ENCODE measurements at places on chromosomes 5 and 9. TPM values are rescaled to one million over a fixed set of nuclear protein-coding genes. Genes with fewer than 3 reads are reported as not detected.

GRCh38 chr9:112032743-112033142, 136.1 kb downstream of the UGCG start:
- peak; percentile 52 for DNase-seq

DNA sequence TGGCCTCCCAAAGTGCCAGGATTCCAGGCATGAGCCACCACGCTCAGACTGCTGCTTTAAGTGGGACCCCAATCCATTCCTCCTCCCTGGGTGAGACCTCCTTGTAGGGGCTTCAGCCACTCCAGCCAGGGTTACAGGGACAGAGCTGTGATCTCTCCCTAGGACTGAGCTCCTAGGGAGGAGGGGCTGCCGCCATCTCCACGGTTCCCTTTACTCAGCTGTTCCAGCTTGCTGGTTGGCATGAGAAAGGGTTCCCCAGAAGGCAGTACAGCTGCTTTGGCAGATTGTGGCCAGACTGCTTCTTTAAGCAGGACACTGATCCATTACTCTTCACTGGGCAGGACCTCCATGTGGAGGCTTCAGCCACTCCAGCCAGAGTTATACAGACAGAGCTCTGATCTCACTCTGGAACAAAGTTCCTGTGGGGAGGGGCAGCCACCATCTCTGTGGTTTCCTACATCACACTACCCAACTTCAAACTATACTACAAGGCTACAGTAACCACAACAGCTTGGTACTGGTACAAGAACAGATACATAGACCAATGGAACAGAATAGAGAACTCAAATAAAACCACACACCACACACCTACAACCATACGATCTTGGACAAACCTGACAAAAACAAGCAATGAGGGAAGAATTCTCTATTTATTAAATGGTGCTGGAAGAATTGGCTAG, 7.2 kb downstream of the INSL6 start:
- no peak for DNase-seq

DNA sequence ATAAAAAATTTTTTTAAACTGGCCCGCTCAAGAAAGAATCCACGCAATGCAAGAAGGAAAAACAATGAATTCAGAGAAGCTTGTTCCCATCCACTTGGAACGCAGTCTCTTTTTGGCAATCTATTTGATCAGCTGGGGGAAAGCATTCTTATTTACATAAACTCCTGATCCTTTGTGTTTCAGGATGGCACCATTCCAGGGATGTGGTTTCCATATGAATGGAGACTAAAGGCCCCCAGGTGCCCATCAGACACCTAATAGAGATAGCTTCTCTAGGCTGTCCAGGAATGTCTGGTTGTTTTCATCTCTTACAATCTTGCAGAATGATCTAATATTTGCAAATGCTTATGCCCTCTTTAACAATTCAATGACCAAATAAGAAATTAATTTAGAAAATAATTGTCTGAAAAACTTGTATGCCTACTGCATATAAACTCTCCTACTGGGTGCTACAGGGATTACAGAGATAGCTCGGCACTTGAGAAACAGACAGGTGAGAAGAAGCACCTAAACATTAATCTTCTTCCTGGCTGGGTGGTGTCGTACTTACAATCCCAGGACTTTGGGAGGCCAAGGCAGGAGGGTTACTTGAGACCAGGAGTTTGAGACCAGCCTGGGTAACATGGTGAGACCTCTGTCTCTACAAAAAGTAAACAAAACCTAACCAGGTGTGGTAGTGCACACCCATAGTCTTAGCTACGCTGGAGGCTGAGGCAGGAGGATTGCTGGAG, 3.0 kb upstream of the RASGRF2 start:
- DNase-seq, result no peak

- peak; percentile 20 for DNase-seq
Measured at GRCh38 chr9:86275962-86276361, 6.4 kb downstream of the ISCA1 start.

- DNase-seq, result no peak
Measured at GRCh38 chr5:147404706-147405105, 105.2 kb downstream of the DPYSL3 start.

- DNase-seq, result no peak
Measured at GRCh38 chr9:128689293-128689774, 312 bp downstream of the SET start.

DNA sequence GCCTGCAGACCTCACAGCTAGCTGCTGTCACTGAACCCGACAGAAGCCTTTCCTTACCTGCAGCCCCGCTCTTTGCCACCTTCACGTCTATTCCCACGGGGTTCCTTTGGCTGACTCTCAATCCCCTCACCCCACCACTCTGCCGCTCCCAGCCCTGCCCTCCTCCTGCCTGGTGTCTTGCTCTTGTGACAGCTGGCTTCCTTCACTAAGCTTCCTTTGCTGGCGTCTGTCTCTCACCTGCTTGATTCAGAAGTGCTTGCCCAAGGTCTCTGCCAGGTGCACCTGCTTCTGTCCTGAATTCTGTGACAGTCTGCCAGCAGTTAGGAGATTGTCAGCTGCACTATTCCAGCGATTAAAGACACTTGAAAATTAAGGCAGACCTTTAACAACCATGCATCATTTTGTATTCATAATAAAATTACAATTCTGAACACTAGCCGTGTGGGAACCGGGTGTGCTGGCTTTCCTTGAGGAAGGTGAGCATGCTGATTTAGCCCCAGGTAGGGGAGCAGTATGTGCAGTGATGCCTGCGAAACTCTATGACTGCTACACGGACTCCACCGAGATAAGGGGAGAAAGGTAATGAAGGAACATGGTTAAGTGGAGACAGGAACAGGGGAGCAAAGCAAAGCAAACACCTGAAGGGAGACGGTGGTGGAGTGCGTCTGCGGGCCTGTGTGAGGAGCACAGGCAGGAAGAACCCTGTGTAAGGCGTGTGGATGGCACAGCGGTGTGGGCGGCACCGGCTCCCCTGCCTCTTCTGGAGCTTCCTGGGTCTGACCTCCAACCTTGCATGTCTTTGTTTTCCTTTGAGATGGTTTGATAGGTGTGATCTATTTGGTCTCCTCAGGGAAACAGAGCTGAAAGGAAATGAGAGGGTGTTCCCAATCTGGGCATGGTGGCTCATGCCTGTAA, 80.1 kb upstream of the CACNA1B start:
- no peak for DNase-seq

DNA sequence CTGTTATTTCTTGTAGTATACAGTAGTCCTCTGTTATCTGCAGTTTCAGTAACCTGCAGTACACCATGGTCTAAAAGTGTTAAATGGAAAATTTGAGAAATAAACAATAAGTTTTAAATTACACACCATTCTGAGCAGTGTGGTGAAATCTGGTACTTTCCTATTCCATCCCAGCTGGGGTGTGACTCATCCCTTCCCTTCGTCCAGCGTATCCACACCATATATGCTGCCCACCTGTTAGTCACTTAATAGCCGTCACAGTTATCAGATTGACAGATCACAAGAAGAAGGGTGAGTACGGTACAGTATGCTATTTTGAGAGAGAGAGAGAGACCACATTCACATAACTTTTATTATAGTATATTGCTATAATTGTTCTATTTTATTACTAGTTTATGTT, 28.9 kb downstream of the FAM151B start:
- peak; percentile 80 for DNase-seq

GRCh38 chr5:120479066-120479465, 15.0 kb downstream of the PRR16 start:
- DNase-seq, result peak; percentile 33

GRCh38 chr9:101369286-101369685, 15.5 kb downstream of the BAAT start:
- no peak for DNase-seq

DNA sequence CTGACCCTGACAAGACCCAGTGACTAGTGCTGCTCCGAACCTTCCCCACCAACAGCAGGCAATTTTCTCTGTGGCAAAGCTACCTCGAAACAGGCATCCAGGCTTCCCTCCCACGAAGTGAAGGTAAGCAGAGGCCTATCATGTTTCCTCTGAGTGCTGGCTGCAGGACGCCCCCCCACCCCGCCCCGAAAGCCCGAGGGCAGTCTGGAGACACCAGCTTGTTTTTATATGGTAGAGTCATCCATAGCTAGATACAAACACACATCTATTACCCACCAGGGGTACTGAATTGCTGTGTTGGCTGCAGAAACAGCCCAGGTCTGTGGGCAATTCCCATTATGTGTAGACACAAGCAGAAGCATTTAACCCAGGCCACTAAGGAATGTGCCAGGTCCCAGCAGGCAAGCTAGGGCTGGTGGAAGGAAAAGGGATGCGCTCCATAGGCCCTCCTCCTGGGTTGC, 40.4 kb downstream of the LIX1 start:
- DNase-seq, result no peak

GRCh38 chr9:99143655-99144054, 38.7 kb downstream of the TGFBR1 start:
- DNase-seq, result no peak

GRCh38 chr9:6779417-6780241, 21.9 kb downstream of the KDM4C start:
- DNase-seq, result peak; percentile 76

DNA sequence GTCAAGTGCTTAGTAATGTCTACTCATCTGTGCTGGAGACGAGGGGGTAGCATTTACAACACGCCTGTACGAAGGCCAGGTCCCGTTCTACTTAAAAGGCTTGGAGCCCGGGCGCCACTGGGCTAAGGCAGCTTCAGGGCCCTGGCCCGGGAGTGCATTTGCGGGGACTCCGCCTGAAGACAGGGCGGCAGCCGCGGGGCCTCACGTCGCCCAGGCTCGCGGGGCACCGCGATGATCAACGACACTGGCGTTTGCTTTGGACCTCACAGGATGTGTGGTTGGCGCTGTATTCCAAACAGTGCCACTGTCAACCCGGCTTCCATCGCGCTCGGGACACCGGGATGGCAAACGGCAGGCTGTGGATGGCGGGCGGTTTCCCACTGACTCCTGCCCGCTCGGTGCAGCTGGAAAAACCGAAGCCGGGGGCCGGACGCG, 1.1 kb upstream of the TENT4A start:
- peak; percentile 52 for DNase-seq

DNA sequence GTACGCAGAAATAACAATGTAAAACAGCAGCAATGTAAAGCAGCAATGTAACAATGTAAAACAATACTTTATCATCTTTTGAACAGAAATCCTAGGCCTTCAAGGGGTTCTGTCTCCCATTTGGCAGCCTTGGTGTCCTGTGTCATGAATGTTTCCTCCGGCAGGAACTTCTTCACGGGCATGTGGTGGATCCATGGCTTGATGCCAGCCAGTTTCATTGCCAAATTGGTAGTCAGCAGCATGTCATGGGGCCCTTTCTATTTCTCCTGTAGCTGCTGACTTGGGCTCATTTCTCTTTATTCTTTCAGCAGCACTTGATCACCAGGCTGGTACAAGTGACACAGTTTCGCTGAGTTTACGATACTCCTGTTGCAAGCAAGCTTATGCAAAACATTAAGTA, 275.3 kb downstream of the HTR1A start:
- no peak for DNase-seq

DNA sequence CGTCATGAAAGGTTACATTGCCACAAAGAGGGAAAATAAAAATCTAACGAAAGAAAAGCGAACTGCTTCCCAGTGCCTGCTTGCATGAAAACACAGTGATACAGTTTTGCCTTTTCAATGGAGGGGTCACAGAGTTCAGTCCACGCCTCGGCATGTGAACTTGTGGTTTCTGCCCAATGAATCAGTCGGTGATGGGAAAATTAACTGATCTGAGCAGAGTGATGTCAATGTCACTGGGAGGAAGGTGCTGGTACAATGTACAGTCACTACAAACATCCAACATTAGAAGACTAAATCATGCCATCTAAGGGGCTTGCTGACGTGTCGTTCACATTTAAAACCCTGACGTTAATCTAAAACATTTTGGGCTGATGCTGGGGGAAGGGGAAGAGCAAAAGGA, 151.8 kb upstream of the MSX2 start:
- no peak for DNase-seq

KIAA1958 gene
- total RNA-seq, result 1.7 TPM

SLC6A3 gene
- total RNA-seq, result not detected

CDHR2 gene
- total RNA-seq, result not detected

TSSK1B gene
- total RNA-seq, result 0.64 TPM

RASEF gene
- 0.97 TPM for total RNA-seq

FOXE1 gene
- total RNA-seq, result under 0.01 TPM

OBP2B gene
- not detected for total RNA-seq

CTXN3 gene
- not detected for total RNA-seq

TLX3 gene
- not detected for total RNA-seq

ANAPC2 gene
- total RNA-seq, result 22.9 TPM

PCDHA3 gene
- total RNA-seq, result 0.32 TPM

ADAMTSL1 gene
- 10.0 TPM for total RNA-seq

KIF20A gene
- total RNA-seq, result 60.0 TPM

SPATA6L gene
- total RNA-seq, result 0.64 TPM

All from fibroblast of villous mesenchyme (primary cell).